ENCODE measurements at places on chromosomes 16 and 17.
A peak's percentile ranks its signal among the peaks of the same experiment; 100 is the strongest.

DNA sequence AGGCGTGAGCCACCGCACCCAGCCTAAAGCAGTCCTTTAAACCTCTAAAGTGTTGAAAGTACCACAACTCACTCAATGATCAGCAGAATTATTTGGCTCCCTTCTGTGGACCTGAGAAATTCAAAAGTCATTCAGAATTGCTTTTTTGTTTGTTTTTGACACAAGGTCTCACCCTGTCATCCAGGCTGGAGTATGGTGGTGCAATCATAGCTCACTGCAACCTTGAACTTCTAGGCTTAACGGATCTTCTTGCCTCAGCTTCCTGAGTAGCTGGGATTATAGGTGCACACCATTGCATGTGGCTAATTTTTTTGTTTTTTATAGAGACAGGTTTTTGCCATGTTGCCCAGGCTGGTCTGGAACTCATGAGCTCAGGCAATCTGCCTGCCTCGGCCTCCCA lies 44.3 kb downstream of the TRAF4 start:
- no peak for DNase-seq

GRCh38 chr16:19283637-19284036 lies 1.9 kb upstream of the CLEC19A start:
- no peak for DNase-seq

DNA sequence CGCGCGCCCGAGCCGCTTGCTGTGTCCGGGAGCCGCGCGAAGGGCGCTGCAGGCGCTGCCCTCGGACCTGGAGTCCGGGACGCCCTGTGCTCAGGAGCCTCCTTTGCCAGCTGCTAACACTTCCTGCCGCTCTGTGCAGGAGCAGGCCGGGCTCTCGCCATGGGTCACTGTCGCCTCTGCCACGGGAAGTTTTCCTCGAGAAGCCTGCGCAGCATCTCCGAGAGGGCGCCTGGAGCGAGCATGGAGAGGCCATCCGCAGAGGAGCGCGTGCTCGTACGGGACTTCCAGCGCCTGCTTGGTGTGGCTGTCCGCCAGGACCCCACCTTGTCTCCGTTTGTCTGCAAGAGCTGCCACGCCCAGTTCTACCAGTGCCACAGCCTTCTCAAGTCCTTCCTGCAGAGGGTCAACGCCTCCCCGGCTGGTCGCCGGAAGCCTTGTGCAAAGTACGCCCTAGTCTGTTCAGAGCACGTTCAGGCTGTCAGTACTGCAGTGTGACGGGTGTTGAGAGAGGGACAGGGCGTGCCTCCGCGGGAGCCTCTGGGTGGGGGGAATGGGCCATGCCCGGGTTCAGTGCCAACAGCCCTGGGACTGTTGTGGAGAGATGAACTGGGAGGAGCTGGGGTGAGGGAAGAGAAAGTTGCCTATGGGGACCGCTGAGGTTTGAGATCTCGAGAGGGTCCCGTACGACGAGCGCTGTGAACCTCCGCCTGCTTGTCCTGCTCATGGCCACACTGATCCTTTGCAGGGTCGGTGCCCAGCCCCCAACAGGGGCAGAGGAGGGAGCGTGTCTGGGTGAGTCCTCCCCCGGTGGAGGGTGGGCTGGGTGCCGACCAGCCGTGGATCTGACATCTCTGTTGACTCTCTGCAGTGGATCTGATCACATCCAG lies 1.3 kb downstream of the ZNF276 start:
- DNase-seq = peak; percentile 60

DNA sequence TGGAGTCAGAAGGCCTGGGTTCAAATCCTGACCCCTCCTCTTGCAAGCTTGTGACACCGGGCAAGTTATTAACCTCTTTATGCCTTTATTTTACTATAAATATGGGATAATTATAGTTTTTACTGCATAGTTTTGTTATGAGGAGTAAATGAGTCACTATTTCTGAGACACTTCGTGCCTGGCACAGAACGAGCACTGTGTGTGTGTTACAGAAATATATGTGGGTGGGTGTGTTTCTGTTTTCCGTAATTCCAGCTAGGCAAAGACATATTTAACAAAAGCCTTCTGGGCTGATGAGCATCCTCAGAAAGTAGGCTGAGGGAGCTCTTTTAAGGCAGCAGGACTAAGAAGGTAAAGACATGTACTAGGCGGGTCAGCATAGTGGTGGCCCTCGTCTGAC lies 417.9 kb downstream of the MAF start:
- no peak for DNase-seq

DNA sequence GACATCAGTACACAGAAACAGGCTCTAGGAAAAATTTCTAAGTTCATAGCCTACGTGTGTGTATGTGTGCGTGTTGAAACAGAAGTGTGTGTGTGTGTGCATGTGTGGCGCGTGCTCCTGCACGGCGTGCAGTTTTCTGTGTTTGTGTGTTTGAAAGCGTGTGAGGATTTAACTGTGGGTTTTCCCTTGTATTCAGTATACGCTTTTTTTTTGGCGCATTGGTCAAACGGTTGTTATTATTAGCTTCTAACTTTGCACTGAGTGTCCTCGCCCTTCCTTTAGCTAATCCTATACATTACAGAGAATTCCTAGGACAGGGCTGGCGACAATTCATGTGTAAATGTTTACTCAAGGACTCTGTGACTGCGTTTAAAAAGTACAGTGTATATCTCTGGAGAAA lies 23.0 kb downstream of the TMC6 start:
- no peak for DNase-seq

- no peak for DNase-seq
These were observed 203.6 kb downstream of the CPPED1 start for GRCh38 chr16:12600116-12600515.

- DNase-seq = no peak
These were observed 5.5 kb downstream of the USP32 start for GRCh38 chr17:60386147-60387058.

DNA sequence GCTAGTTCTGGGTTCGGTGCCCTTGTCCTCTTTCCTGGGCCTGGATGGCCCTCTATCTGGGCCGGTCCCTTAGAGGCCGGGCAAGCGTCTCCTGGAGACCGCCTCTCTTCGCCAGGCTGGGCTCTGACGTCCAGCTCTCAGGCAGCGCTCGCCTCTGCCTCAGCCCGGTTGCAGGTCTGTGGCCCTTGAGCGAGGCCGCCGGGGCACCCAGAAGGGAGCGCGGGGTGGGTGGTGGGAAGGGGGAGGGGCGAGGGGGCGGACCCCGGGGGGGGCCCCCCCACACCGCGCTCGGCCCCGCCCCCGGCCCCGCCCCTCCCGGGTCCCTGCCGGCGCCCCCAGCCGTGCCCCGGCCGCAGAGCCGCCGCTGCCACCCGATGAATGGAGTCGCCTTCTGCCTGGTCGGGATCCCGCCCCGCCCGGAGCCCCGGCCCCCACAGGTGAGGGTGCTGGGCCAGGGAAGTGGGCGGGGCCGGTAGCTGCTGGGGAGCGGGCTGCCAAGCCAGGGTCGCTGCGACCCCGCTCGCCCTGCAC lies at the start of gene ARHGAP23:
Gene ARHGAP23 (plus strand): TSS at position 353 of the 531 bp plus-strand sequence. CDS start 22 bp downstream, at position 375.
- peak; percentile 20 for DNase-seq

DNA sequence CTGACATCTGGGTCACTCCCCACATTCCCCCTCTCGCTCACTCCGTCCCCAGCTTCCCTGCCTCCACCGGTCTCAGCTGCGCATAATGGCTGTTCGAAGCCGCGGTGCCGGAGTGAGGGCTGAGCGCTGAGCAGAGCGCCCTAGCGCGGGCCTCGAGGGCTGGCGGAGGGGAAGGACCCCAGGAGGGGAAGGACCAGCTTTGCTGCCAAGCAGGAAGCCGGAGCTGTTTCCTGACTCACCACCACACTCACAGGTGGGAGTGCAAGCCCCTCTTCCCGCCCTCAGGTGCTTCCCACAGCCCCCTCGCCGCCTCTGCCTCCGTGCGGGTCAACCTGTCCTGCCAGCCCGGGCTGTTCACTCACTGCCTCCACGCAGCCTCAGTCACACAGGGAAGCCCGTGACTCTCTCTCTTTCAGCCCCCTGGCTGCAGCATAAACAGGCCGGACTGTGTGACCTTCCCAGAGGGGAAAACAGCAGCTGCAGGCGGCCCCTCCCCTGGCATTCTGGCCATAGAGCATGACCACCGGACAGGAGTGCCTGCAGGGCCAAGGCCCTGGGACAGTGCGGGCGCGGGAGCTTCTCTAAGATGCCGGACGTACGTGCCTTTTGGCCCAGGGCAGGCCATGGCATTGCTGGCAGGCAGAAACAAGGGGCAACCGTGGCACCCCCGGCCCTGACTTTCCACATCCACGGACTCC lies 23.7 kb downstream of the SLC43A2 start:
- DNase-seq = no peak

GRCh38 chr16:68756239-68756915 lies 19.3 kb downstream of the CDH1 start:
- no peak for DNase-seq

GRCh38 chr17:50189550-50190292 lies 11.7 kb downstream of the COL1A1 start:
- DNase-seq = no peak

- no peak for DNase-seq
These were observed 5.4 kb downstream of the FUS start for GRCh38 chr16:31185339-31185738.

DNA sequence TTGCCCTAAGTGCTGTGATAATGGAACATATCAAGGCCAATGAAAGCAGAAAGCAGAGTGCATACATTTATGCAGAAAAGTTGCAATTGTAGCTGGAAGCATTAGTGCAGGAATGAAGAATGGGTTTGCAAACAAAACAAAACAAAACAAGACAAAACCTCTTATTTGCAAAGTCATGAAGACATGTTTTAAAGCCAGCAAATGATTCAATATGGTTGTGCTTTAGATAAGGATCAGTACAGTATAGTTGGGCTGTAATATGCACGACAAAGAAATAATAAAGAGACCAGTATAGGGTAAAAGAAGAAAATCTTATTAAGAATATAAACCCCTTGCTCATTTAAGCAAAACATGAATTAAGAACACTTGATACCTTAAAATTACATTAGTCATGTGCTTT lies 398.1 kb downstream of the KIF2B start:
- no peak for DNase-seq

DNA sequence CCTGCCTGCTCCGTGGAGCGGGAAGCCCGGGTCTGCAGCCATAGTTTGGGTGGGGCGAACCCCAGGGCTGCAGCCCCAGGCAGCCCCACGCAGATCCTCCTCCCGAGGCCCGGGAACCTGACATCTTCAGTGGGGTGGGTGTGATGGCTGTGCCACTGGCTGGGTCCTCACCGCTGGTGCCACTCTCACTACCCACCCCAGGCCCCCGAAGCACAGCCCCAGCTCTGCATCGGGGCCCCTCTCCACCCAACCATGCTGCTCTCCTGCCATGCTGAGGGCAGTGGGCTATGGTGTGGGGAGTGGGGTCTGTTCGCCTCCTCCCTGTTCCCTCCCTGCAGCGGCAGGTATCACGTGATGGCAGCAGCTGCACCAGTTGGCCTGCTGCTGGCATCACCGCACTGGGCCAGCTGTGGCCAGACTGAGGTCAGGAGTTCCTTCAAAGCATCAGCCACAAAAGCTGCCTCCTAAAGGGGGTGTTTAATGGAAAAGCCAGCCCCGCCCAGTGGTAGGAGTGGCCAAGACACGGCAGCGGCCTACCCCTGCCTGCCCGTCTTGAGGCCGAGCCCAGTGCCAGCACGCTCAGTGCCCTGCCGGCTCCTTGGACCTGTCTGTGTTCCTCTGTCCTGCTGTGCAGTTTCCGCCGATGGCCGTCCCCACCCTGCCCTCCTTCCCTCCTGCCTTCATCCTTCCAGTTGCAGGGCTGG lies 10.8 kb downstream of the KCTD5 start:
- no peak for DNase-seq

- no peak for DNase-seq
These were observed 2.2 kb downstream of the TXNL4B start for GRCh38 chr16:72091217-72091616.

DNA sequence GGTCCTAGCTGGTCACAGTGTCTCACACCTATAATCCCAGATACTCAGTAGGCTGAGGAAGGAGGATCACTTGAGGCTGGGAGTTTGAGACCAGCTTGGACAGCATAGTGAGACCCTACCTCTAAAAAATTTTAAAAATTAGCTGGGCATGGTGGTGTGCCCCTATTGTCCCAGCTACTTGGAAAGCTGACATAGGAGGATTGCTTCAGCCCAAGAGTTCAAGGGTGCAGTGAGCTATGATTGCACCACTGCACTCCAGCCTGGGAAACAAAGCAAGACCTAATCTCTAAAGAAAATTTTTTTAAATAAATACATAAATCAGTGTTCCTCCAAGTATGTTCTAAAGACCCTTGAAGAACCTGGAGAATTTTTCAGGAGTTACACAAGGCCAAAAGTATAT lies 50.6 kb upstream of the GNAO1 start:
- DNase-seq = no peak

DNA sequence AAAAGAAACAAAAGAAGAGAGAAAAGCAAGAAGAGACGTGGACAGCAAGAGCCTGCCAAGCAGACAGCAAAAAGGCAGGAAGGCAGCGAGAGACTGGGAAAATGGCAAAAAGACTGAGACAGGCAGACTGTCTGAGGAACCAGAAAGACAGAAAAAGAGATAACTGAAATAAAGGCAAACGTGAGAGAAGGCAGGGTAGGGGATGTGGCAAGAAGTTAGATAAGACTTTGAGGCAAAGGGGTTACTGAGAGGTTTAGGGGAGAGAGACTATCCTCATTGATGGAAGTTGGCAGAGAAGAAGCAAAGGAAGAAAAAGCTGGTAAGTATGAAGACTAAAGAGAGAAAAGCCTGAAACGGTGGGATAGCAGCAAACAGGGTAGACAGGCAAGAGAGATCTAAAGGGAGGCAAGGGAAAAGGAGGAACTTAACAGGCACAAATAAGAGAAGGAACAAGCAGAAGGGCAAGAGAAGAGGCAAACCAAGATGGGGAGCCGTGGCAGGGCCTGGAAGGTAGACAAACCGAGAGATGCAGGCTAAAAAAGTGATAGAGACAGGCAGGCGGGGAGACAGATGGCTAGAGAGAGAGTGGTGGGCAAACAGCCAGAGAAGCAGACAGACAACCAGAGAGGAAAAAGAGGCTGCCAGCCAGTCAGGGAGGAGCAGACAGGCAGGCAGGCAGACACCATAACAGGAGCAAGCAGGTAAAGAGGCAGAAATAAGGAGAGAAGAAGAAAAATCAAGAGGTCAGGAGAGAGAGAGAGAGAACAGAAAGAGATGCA lies 7.1 kb upstream of the CHD3 start:
- no peak for DNase-seq

GRCh38 chr16:54687043-54687899 lies 243.4 kb upstream of the IRX5 start:
- no peak for DNase-seq

- no peak for DNase-seq
These were observed 28.2 kb upstream of the CORO1A start for GRCh38 chr16:30155188-30155587.

- no peak for DNase-seq
These were observed 33.1 kb downstream of the COG4 start for GRCh38 chr16:70490261-70490660.

- no peak for DNase-seq
These were observed 507 bp downstream of the DYNLRB2 start for GRCh38 chr16:80541306-80541694.

DNA sequence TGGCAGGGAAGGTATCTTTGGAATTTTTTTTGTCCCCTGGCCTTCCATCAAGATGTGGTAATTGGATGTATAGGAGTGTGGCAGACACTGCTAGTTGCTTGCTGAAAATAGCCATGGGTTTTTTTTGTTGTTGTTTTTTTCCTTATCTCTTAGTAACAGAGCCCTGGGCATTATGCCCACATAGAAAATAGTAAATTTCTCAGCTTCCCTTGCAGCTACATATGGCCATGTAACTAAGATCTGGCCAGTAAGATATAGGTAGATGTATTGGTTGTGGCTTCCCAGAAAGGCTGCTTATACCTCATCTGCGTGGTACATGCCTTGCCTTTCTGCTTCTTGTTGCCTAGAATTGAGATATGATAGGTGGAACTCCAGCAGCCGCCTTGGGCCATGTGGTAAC lies 349.9 kb downstream of the CPPED1 start:
- DNase-seq = no peak

- no peak for DNase-seq
These were observed 20.5 kb downstream of the LASP1 start for GRCh38 chr17:38890410-38890746.

GRCh38 chr16:75320435-75320834 lies 69.0 kb upstream of the BCAR1 start:
- no peak for DNase-seq

All from activated T-cell treated with anti-CD3 and anti-CD28 coated beads for 1 hour (primary cell).